ENCODE measurements at places on chromosomes 11 and 22.

DNA sequence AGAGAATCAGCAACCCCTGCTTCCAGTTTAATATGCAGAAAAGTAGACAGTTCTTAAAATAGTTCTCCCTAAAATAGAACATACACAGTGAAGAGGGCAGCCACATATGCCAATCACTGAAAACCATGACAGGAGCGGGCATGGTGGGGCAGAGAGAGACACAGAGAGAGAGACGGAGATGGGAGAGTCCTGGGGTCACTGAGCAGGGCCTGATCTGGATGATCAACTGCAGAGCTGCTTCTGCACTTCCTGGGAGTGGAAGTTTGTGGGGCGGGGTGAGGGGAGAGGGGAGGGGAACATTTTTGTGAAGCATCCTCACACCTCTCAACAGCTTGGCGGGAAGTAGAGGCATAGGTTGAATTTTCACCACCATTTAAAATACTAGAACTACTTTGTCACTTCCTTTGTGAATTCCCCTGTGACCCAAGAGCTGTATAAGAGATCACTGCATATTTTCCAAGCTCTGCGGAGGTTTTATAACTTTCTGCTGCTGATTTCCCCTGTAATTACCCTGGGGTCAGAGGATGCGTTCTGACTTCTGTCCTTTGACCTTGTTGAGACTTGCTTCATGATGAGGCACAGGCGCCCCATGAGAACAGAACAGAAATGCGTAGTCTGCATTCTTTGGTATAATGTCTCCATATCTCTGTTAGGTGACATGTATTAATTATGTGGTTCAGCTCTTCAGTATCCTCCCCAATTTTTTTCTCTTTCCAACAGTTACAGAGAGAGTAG lies 419.4 kb downstream of the BRD1 start:
- DNase-seq = no peak

DNA sequence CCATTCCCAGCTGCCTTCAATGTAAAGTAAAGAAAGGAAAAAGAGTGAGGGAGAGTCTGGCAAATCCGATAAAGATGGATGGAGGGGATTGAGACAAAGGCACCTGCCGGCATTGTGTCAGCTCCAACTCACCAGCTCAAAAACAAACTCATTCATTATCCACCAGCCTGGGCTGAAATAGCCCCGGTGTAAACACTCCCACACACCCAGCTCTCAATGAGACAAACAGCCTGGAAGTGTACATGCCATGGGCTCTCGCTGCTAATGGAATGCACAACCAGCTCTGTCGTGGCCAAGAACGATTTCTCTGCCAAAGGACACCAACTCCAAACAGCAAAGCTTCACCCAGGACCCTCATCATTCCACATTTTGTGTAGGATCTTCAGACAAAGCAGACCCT lies 89.3 kb upstream of the OPCML start:
- no peak for DNase-seq

- DNase-seq = peak; percentile 42
These were observed 16.8 kb downstream of the CUL5 start for GRCh38 chr11:108025387-108026080.

GRCh38 chr11:16814410-16815046 lies 76.1 kb downstream of the C11orf58 start:
- DNase-seq = no peak

- DNase-seq = no peak
These were observed 102.1 kb downstream of the FBXO7 start for GRCh38 chr22:32576553-32577253.

- no peak for DNase-seq
These were observed 252.6 kb downstream of the GUCY1A2 start for GRCh38 chr11:106765469-106766258.

DNA sequence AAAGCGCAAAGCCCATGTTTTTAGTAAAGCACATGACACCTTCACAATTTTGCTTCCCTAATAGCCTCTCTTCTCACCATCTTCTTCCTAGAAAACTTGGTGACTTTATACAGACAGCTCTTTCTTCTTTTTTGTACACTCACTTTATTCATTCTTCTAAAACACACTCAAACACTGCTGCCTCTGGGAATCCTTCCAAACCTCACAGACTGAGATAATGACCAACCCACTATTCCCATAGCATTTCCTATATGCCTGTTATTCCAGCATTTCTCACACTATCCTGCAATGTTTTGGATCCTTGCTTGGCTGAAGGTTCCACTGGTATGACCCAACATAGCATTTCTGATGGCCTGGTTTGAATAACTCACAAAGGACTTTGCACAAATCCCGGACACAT lies 442.1 kb upstream of the CCDC90B start:
- DNase-seq = no peak

DNA sequence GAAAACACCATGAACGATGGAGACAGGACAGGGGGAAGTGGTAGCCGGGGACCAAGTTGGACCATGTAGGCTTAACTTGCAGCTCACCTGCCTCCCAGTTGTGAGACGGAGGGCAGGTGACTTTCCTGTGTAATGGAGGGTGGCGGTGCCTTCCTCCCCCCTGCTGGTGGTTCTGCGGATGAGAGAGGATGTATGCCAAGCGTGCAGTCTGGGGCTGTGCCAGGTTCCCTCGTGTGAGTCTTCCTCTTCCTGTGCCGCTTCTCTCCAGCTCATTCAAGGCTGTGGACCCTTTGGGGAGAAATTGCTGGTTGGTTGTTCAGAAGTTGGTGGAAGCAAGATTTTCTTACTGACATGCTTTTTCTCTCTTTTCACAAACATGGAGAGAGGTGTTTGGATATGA lies 35.1 kb downstream of the MPPED1 start:
- peak; percentile 67 for DNase-seq

Measured in common myeloid progenitor, CD34-positive (primary cell).